ENCODE measurements at places on chromosomes 6 and 20.

- no peak for DNase-seq
These were observed 86.5 kb upstream of the MYL9 start for GRCh38 chr20:36454698-36455427.

DNA sequence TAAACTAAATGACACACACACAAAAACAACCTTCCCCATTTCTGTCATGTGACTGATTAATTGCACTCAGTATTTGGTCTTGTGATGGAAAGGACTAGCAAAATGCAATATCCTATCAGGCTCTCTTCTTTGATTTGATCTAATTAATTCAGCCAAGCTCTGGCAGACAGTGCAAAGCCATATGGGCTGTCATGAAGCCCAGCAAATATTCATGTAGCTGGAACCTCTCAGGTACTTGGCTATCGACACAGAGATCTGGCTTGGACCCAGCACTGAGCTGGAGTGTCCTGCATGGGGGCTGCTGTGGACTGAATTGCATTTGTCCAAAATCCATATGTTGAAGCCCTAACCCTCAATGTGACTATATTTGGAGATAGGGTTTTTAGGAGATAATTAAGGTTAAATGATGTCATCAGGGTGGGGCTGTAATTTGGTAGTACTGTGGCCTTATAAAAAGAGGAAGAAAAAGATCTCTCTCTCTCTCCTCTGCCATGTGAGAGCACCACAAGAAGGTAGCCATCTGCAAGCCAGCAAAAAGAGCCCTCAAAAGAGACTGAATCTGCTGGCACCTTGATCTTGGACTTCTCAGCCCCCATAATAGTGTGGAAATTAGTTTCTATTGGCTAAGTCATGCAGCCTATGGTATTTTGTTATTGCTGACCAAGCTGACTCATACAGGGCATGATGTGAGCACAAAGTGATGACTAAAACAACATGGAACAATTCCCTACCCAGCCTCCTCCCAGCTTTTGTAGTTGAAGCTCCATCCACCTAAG is 77.1 kb downstream of the STMND1 start:
- DNase-seq = no peak

DNA sequence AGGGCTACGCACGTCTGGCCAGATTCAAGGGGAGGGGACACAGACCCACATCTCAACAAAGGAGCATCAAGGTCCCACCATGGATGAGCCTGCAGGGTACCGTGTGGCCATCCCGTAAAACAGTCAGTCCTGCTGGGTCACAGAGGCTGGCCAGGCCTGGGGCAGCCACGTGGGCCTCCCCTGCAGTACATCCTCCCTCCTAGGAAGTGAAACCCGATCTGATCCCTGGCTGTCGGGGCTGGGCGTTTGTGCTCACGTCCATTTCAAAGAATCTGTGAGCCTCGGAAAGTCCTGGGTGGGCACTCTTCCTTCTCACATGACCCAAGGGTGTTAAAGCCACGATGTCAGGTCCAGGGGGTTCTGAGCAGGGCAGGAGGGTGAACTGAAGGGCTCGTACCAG is 14.3 kb downstream of the SULF2 start:
- no peak for DNase-seq

GRCh38 chr6:35026434-35027222 is 114.5 kb downstream of the TCP11 start:
- DNase-seq = no peak

- no peak for DNase-seq
These were observed 105.6 kb upstream of the TNFAIP3 start for GRCh38 chr6:137761487-137761886.

DNA sequence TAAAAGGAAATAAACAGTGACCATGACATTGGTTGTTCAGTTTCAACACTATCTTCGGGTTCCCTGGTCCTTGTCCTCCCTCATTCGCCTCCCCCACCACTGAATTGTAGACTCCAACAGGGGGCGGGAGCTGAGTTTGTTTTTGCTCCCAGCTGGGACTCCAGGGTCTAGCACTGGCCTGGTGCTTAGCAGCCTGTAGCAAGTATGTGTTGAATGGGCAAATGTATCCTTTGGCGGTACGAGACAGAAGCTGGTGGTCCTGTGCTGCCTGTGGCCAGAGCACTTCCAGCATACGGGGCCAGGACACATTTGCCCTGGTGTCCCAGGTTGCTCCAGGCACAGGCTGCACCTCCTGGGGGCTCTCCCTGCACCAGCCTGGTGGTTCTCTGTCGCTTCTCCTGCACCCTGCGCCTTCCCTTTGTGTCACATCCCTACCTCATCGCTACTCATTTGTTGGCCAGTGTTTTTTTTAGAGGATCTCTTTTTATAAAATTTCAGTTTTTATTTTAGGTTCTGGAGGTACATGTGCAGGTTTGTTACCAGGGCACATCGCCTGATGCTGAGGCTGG is 40.1 kb downstream of the PHACTR3 start:
- no peak for DNase-seq

DNA sequence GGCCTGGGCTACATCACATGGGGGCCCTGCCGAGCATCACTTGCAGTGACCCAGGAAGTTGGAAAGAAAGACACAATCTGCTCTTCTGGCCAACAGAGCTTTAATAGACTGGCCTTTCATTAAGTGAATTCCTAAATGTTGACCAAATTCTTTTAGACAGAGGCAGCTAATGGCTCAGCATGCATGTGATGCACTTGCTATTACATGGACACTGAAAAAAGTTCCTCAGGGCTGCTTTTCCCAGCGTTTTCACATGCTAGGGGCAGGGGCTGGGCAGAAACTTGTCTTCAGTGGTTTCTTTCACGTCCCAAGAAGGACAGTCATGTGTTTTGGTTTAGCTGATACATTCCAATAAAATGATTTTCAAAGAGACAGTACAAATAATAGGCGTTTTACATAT is 651.0 kb upstream of the SLC35B3 start:
- no peak for DNase-seq

DNA sequence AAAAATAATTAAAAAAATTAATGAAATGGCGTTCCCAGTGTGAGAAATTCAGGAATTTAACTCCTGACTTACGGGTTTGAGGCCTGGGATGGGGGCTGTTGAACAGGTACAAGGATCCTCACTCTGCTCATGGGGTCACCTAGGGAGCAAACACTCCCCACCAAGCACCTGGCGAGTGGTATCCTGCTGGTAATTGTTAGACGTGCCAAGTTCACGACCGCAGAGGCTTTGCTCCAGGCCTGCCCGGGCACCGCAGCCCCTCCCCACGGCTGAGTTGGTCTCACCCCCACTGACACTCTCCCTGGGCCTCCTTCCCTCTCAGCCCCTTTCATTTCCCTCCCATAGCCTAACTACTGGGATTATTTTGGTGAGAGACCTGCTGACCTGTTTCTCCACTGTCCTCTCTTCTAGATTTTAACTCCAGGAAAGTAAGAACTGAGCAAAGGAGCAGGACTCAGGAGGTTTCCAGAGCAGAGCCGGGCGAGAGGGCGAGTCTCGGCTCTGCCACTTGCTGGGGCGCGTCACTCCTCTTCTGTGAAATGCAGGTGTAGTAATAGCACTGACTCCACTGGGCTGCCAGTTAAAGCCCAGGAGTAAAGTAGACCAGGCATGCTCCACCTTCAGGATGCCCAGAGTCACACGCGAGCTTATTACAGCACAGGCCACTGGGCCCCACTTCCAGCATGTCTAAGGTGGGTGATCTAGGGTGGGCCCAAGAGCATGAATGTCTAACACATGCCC is 22.8 kb downstream of the BMP7 start:
- no peak for DNase-seq

GRCh38 chr20:64219202-64219601 is 36.3 kb upstream of the PCMTD2 start:
- DNase-seq = no peak

DNA sequence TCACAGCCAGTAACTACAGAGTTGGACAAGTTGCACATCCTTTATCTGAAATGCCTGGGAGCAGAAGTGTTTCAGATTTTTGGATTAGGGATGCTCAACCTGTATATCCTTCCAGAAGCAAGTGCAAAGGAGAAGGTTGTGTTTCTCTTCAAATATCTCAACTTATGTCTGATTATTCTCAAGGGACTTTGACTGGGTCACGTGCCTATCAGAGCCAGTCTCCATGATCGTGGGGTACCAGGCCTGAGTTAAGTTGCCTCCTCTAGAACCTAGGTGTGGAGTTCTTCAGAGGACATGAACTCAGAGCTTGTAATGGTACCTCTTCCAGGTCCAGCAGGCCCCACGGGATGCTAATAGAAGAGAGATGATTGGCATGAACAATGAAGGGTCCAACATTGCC is 7.8 kb downstream of the CD83 start:
- no peak for DNase-seq

DNA sequence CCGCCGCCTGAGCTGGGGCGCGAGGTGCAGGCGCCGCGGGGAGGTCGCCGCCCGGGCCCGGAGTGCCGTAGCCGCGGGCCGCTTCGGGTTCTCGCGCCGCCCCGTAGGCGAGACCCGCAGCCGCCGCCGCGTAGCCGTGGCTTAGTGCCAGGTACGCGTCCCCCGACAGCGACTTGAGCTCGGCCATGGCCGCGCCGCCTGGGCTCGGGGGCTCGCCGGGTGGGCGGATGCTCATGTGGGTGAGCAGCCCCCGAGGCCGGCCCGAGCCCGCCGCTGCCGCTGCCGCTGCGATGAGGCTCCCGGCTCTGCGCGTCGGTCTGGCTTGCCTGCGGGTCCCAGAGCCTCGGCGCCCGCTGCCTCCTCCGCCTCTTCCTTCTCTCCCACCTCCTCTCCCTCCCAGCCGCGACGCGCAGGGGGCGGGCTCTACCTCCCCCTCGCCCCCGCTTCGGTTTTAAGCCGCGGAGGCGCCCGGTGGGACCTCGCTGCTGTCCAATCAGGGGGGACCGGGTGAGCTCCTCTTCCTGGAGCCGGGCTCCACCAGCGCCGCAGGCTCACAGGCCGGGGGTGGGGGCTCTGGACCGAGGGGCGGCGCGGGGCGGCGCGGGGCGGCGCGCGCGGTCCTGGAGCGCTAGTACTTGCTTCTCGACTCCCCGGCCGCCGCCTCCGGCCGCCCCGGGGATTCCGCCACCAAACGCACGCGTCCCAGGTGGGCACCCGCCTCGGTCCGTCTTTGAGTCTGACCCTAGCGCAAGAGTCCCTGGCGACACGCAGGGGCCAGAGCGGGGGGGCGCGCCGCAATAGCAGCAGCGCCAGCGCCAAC is at the start of gene BHLHE23:
BHLHE23 (minus strand) TSS at position 425 of the 820 bp plus-strand sequence; CDS start at position 235, 190 bp downstream.
- DNase-seq = peak; percentile 42

GRCh38 chr6:77433888-77434287 is 29.4 kb downstream of the HTR1B start:
- no peak for DNase-seq

GRCh38 chr6:82555801-82556200 is 192.2 kb downstream of the TPBG start:
- no peak for DNase-seq

- DNase-seq = no peak
These were observed 17.8 kb downstream of the TOMM34 start for GRCh38 chr20:44942264-44942973.

GRCh38 chr6:18961566-18961965 is 574.4 kb downstream of the RNF144B start:
- DNase-seq = no peak

DNA sequence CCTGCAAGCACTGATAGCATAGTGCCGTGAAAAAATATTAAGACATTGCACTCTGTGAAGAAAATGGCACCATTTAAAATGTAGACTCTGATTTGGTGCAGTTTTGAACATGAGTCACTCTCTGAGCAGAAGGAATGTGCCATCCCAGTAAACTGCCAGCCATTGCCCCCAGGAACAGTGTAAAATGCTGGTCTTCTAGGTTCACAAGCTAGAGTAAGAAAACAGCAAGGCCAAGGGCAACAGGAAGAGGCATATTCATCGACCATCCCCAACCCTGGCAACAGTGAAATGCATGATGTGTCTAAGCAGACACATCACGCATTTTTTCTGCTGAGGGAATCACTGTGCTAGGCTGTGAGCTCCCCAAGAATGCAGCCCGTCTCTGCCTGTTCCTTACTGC is 163.2 kb upstream of the RIN2 start:
- no peak for DNase-seq

- DNase-seq = no peak
These were observed 398.8 kb downstream of the HACE1 start for GRCh38 chr6:104460738-104461483.

DNA sequence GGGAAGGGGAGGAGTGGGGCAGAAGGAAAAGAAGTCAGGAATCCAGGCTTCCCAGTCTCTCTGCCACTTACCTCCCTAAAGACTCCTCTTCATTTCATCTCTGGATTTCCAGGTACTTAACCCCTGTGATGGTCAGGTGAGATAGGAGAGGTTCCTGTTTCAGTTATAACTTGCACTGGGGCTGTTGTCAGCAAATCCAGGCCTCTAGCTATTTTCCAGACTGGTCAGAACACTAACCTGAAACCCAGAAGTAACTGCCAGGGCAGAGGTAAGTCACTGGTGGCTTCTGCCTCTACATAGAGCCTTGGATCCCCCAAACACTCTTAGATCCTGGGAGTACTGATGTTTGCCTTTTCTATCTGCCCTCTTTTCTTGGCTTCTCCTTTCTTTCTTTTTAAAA is 233.5 kb upstream of the TAB2 start:
- DNase-seq = no peak

GRCh38 chr20:3797226-3797545 is 1.1 kb downstream of the CDC25B start:
- no peak for DNase-seq

DNA sequence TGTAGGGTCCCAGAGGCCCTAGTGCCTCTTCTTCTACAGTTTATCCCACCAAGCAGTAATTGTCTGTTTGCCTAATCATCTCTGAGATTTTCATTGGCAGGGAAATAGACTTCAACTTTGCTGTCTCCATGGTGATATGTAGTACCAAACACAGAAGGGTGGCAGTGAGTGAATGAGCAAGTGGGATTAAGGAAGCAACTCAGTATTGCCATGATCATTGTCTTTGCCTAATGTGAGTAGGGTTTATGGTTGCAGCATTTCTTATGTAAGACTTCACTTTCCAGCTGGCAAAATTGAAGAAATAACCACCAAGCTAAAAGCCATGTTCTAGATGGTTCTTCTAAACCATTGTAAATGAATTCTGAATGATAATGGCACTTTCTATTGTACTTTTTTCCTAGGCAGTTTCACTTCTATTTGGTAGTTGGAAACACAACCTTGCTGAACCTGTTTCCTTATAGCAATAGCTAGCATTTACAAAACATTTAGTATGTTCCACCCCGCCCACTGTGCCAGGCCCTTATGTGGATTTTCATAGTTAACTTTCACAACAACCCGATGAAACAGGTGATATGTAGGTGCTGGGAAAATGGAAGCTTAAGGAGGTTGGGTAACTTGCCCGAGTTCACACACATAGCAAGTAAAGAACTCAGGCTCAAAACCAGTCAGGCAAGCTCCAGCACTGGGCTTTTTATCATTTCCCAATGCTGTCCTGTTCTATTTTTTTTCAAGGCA is 32.0 kb downstream of the ZC2HC1B start:
- DNase-seq = peak; percentile 41

DNA sequence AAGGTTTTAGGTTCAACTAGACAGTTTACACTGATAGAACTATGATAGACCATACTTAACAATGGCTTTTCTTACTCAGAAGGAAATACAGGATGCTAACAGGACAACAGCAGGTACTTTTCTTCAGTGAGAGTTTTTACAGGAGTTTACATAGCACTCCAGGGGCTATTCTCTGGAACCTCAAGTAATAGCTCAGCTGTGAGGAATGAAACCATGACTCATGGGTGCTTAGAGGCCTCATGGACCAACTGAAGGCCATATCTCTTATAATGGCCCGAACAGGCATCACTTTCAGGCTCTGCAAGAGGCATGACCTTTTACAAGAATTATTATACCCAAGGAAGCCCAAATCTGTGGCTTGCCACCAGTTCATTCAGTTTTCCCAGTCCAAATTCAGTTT is 31.8 kb downstream of the TREML1 start:
- no peak for DNase-seq
